ENCODE measurements at places on chromosomes 12 and 14.
A peak's percentile ranks its signal among the peaks of the same experiment; 100 is the strongest.

- DNase-seq, result no peak
These were observed 197.3 kb downstream of the PPM1H start for GRCh38 chr12:62737615-62738014.

DNA sequence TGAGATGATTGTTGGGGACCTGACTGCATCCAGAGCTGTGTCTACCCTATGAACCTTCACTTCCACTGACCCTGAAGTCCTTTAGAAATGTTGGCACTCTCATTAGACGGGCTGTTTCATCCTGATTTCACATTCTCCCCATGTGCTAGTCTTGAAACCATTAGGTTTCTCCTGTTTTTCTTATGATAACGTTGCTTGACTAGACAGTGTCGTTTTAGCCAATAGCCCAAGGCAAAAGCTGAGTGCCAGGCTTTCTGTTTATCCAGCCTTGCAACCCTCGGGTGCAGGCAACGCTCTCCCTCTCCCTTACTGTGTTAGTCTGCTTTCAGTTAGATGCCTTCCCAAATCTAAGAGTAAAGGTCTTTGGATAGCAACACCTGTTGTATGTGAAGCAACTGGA, 30.1 kb downstream of the DACT1 start:
- DNase-seq, result no peak

- DNase-seq, result peak; percentile 58
These were observed 43.1 kb downstream of the LTBP2 start for GRCh38 chr14:74568911-74569310.

- DNase-seq, result no peak
These were observed 124.6 kb upstream of the ATF7IP start for GRCh38 chr12:14240873-14241220.

DNA sequence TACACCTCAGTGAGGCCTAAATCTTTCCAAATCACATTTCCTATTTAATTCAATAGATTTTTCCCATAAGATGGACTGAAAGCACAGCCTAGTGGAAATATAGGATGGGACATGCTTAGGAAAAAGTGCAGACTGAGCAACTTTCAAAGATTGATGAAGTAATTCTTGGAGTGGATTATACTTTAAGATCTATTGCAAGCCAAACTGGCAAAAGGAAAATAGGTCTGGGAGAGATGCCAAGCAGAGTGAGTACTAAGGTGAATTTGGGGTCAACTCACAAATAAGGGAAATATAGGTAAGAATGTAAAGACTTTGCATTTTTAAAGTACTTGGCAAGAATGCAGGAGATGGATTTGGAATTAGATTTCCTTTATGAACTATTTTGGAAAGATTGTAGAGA, 170.2 kb upstream of the FOXG1 start:
- peak; percentile 77 for DNase-seq

- no peak for DNase-seq
These were observed 38.9 kb downstream of the DMAC2L start for GRCh38 chr14:50350975-50351374.

GRCh38 chr12:107646436-107646835, 39.2 kb upstream of the PWP1 start:
- DNase-seq, result no peak

DNA sequence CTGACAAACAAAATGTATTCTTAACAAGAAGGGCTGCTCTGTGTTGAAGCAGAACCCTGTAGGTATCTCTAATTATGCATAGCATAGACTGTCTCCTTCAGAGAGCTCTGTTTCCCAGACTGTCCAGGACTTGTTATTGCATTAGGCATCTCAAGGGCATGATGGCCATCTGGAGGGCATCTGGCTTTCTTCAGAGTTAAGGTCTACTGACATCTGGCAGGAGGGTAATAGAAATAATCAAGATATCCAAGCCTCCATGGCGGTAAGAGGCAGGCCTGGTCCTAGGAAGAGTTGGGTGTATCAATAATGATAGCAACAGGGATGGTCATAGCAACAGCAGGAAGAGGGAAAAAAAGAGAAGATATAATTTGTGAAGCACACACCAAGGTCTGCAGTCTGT, 161.2 kb downstream of the TTC8 start:
- DNase-seq, result no peak

GRCh38 chr12:42590330-42590934, 886 bp upstream of the PRICKLE1 start:
- no peak for DNase-seq

DNA sequence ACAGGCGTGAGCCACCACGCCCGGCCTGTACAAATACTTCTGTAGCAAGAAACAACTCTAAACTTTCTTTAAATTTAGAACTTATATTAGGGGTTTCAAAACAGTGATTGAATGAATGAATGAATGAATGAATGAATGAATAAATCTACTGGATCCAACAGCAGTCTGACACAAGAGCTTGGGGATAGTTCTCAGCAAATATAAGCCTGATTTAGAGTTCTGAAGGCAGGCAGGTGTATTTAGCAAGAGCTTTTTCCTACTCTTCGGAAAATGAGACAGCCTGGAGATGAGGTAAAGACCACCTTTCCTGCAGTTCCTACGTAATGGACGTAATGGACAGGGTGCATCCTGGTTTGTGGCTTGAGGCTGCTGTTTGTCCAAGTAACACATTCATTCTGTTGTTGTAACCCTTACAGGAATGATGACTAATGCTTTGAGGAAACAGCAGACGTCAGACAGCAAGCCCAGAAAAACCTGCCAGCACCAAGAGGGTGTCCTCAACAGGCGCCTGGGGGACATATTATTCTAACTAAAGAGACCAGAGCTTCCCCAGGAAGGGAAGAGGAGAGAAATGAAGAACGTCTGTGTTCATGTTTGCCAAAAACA, 277.4 kb upstream of the SOX5 start:
- peak; percentile 91 for DNase-seq

- DNase-seq, result no peak
These were observed 40.0 kb downstream of the NUAK1 start for GRCh38 chr12:106098691-106099200.

- DNase-seq, result peak; percentile 41
These were observed 45.5 kb downstream of the SCN8A start for GRCh38 chr12:51636581-51636980.

DNA sequence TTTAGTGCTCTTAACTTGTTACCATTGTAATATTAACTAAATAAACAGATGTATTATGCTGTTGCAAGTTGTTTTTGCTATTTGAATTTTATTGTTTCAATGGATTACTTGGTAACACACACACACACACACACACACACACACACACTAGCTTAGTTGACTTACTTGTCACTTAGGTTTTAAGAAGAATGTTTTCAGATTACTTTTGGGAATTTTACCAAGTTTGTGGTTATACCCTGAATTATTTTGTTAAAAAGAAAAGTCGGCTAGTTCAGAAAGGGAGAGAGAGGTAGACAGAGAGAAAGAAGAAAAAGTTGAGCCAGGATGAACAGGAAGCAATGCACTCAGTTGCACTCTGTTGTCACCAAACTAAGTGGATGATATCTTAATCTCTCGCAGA, 5.3 kb downstream of the SSTR1 start:
- peak; percentile 23 for DNase-seq

DNA sequence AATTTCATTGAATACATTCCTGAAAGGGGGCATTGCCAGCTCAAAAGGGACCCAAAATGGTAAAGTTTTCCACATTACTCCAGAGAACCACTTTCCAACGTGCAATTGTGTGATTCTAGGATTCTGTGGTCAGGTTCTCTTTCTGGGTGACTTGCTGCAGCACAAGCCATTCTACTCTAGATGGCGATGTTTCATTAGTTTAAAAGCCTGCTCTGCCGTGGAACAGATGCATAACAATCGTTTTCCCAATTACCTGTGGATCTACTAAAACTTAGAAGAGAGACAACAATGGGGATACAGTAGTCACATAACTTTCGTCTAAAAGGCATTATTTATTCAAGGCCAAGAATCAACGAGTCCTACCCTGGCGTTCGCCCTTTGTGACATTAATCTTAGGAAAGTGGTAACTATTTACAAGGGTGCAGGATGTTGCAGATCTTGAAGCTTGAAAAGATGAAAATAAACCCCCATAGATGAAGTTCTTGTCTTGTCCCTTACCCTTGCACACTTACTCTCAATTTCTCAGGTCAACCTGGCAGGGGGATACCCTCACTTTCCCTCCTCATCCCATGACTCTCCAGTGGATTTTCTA, 400.9 kb downstream of the SNAPC1 start:
- peak; percentile 67 for DNase-seq

GRCh38 chr14:95037273-95037672, 120.1 kb downstream of the DICER1 start:
- no peak for DNase-seq

GRCh38 chr14:55583942-55584468, 4.0 kb downstream of the KTN1 start:
- no peak for DNase-seq

- DNase-seq, result no peak
These were observed 18.5 kb upstream of the PGF start for GRCh38 chr14:74973905-74974363.

GRCh38 chr12:80967565-80967964, 29.8 kb upstream of the LIN7A start:
- no peak for DNase-seq

- no peak for DNase-seq
These were observed 271.6 kb upstream of the RTL1 start for GRCh38 chr14:101174980-101175606.

DNA sequence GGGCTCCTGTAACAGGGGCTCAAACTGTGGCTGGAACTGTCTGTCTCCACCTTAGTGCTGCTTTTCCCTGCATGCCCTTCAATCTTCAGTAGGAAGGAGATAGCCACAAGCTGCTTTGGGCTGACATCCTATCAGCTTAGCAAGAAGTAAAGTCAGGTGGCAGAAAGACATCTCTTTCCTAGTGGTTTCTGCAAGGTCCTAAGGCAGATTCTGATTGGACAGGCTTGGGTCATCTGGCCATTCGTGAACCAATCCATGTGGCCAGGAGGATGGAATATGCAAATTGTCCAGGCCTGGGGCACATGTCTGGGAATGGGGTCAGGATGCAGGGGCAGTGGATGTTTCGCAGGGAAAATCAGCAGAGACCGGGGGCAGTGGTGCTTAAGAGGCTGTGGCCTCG, 5.2 kb downstream of the RITA1 start:
- peak; percentile 48 for DNase-seq

GRCh38 chr12:20463913-20464524, 95.7 kb downstream of the PDE3A start:
- DNase-seq, result peak; percentile 47

GRCh38 chr14:24398653-24399446, at the start of gene NYNRIN:
Gene NYNRIN, plus strand, starts transcription at chr14:24399003. Its CDS starts 244 bp downstream, at chr14:24399247.
- peak; percentile 65 for DNase-seq

DNA sequence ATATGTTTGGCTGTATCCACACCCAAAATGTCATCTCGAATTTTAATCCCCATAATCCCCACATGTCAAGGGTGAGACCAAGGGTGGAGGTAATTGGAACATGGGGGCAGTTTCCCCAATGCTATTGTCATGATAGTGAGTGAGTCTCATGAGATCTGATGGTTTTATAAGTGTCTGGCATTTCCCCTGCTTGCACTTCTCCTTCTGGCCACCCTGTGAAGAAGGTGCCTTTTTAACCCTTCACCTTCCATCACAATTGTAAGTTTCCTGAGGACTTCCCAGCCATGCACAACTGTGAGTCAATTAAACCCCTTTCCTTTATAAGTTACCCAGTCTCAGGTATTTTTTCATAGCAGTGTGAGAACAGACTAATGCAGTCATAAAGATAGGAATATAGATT, 216.7 kb upstream of the SSTR1 start:
- no peak for DNase-seq

DNA sequence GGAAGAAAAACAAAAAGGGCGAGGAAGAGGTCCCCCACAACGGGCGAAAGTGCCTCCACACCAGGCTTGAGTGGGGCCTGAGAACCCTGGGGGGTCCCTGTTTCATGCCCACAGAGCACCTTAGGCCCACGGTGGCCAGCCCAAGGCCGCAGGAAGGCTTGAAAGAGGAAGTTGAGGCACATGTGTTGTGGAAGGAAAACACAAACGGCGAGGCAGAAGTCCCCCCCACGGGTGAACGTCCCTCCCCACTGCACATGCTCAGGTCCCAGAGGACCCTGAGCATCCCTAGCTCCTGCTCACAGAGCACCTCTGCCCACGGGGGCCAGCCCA, 371.5 kb downstream of the ALG10 start:
- DNase-seq, result no peak

GRCh38 chr12:119634743-119635142, 33.2 kb upstream of the PRKAB1 start:
- no peak for DNase-seq

- peak; percentile 87 for DNase-seq
These were observed 201.9 kb downstream of the DAD1 start for GRCh38 chr14:22386924-22387775.

GRCh38 chr14:50060871-50061663, 55.3 kb downstream of the VCPKMT start:
- peak; percentile 95 for DNase-seq

GRCh38 chr12:6093764-6094163, 30.7 kb downstream of the VWF start:
- no peak for DNase-seq

DNA sequence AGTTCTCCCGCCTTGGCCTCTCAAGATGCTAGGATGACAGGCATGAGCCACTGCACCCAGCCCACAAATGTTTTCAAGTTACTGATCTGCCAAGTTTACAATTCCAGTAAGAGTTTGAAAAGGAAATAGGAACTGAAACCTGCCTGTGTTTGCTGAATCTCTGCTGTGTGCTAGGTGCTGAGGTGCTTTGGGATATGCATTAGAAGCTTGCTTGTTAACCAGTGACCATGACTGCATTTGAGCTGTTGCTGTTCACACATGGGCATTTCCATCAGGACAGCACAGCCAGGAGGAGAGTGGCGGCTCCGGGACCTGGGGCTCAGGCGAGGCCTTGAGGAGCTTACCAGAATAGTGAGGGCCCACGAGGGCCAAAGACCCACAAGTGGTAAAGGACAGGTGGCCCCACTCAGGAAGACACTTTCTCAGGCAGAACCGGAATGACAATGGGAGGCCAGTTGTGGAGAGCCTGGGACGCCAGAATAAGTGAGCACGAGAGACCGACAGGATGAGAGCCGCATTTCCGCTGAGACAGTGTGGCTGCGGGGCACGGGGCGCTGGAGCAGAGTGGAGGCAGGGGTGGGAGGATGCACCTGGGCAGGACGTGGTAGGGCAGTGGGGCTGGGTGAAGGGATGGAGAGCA, 54.5 kb upstream of the MMP17 start:
- no peak for DNase-seq

DNA sequence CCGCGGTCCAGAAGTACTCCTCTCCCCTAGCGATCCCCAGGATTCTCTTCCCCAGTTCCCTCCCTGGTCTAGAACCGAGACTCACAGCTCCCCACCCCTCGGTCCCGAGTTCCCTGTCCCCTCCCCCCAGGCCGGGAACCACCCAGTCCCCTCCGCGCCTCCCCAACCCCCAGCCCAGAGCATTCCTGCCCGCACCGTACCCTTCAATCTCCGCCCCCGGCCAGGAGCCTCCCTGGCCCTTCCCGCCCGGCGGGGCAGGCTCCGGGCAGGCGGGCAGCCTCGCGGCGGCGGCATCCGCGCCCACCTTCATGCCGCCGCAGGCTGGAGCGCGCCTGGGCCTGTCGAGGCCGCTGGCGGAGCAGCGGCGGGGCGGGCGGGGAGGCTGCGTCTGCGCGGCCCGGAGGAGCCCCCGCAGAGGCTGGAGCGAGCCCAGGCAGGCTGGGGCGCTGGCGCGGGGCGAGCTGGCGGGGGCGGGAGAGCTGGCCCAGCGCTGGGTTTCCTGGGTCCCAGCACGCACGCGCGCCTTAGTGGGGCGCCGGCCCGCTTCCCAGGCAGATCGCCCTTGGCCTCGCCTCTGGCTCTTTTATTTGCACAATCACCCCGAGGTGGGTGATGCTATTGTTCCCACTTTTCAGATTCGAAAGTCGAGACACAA, 22.2 kb upstream of the GPR132 start:
- DNase-seq, result peak; percentile 42

GRCh38 chr14:80428171-80428570, 216.9 kb upstream of the DIO2 start:
- DNase-seq, result peak; percentile 62

GRCh38 chr12:10559244-10559643, 53.6 kb downstream of the EIF2S3B start:
- no peak for DNase-seq
